ENCODE measurements at places on chromosomes 16 and 17. TPM values are rescaled to one million over a fixed set of nuclear protein-coding genes. Genes with fewer than 3 reads are reported as not detected.
A peak's percentile ranks its signal among the peaks of the same experiment; 100 is the strongest.

GRCh38 chr17:41937970-41938954 is 7.8 kb downstream of the ODAD4 start:
- H3K4me3 ChIP-seq, result no peak overlapping the region
- no peaks in the 10 kb centered on the region for H3K27me3 ChIP-seq
- no peaks in the 10 kb centered on the region for H3K4me1 ChIP-seq

DNA sequence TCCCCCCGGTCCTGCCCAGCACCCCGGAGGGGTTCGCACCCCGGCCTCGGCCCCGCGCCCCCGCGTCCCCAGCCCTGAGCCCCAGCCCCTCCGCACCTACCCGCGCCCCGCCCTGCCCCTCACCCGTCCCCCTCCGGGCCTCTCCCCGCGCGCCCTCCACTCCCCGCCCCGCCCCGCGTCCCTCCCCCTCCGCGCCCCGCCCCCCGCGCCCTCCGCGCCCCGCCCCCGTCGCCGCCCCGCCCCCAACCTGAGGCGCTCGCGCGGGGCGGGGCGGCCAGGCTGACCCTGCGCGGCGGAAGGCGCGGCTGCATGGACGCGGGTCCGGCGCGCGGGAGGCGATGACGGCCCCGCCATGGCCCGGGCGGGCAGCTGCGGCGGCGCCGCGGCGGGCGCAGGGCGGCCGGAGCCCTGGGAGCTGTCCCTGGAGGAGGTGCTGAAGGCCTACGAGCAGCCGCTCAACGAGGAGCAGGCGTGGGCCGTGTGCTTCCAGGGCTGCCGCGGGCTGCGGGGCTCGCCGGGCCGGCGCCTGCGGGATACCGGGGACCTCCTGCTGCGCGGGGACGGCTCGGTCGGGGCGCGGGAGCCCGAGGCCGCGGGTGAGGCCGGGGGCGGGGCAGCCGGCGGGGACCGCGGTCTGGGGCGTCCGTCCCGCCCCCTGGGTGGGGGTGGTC is at the start of gene SPIRE2:
TSS of gene SPIRE2 (plus strand) at position 277 of the 671 bp plus-strand sequence. CDS start at position 353, 76 bp downstream.
- DNase-seq, result peak; percentile 95
- H3K27me3 ChIP-seq, result no peaks in the 10 kb centered on the region
- peaks cover 8% of the 10 kb centered on the region for H3K36me3 ChIP-seq

DNA sequence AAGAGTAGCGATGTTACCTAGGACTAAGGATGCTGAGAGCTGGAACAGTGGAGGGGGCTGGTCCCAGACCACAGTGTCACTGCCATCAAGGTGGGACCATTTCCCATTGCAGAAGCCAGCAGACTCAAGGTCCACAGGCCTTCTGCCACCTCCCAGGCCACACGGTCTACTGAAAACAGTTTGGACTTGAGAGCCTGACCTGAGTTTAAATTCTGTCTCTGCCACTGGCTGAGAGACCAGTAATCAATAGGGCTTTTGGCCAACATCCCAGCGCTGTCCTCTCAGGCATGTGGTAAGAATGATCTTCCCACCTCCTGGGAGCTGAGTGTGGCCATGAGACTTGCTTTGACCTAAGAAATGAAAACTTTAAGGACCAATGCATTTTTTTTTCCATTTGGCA is 331.4 kb upstream of the CDH5 start:
- no peaks in the 10 kb centered on the region for H3K27me3 ChIP-seq
- H3K27ac ChIP-seq, result no peak overlapping the region
- H3K4me1 ChIP-seq, result no peaks in the 10 kb centered on the region
- H3K4me3 ChIP-seq, result no peak overlapping the region
- no peaks in the 10 kb centered on the region for H3K36me3 ChIP-seq

The ITGB3 gene
- 4.6 TPM for polyA plus RNA-seq

The SLC16A6 gene
- not detected for polyA plus RNA-seq

- no peak overlapping the region for H3K4me3 ChIP-seq
- no peak overlapping the region for H3K27ac ChIP-seq
- peaks cover 4% of the 10 kb centered on the region for H3K27me3 ChIP-seq
- DNase-seq, result no peak
These were observed 13.9 kb downstream of the TBKBP1 start for GRCh38 chr17:47707884-47708283.

DNA sequence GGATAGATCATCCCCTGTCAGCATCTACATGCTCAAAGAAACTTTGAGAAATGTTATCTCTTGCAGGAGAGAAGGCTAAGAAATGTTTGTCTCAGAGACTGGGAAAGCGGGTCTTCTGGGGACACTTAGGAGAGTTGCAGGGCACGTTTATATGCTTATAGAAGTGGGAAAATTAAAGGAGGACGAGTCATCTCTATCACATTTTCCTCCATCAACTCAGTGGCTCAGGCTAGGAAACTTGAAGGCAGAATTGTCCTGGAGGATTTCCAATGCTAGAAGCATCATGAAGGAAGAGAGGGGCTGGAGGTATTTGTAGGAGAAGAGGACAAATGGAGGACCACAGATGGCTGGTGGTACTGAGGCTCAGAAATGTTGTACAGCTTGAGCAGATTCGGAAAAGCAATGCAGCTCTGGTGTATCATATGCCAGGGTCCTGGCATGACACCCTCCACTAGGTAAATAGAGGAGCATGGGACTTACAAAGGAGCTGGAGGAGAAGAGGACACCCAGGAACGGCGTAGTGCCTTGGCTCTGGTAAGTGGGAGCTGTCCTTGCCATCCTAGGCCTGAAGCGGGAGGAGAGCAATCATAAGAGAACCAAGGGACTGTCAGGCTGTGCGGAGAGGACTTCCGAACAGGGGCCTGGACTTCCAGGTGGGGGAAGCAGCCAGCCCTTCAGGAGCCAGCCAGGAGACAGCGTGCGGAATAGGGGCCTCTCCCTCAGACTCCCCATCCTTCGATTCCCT is 4.5 kb upstream of the HS3ST3B1 start:
- H3K36me3 ChIP-seq, result no peaks in the 10 kb centered on the region
- H3K4me1 ChIP-seq, result no peaks in the 10 kb centered on the region
- DNase-seq, result no peak
- no peak overlapping the region for H3K4me3 ChIP-seq
- no peak overlapping the region for H3K27ac ChIP-seq

- H3K4me1 ChIP-seq, result peaks cover 5% of the 10 kb centered on the region
- H3K27ac ChIP-seq, result no peak overlapping the region
- H3K4me3 ChIP-seq, result no peak overlapping the region
- H3K36me3 ChIP-seq, result no peaks in the 10 kb centered on the region
These were observed 8.7 kb upstream of the SYNGR2 start for GRCh38 chr17:78159575-78160158.

DNA sequence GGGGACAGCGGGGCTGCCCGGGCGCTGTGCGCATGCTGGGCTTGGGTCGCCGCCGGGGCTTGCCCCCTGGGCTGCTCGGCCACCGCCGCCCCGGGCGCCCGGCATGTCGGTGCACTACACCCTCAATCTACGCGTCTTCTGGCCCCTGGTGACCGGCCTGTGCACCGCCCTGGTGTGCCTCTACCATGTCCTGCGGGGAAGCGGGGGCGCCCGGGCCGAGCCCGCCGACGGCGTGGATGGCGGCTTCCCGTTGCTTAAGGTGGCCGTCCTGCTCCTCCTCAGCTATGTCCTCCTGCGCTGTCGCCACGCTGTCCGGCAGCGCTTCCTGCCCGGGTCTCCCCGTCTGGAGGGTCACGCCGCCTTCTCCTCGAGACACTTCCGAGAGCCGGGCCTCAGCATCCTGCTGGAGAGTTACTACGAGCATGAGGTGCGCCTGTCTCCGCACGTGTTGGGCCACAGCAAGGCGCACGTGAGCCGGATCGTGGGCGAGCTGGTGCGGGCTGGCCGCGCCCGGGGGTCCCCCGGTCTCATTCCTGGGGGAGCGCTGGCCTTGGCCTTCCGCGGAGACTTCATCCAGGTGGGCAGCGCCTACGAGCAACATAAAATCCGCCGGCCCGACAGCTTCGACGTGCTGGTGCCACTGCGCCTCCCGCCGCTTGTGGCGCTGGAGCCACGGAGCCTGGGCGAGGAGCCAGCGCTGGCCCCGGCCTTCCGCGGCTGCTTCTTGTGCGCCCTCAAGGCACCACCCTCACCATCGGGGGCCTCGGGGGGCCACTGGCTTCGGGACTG is 789 bp downstream of the ITPRIPL2 start:
- peaks cover 11% of the 10 kb centered on the region for H3K36me3 ChIP-seq
- peak overlapping the region; percentile 64 for H3K27ac ChIP-seq
- DNase-seq, result peak; percentile 25
- peak overlapping the region; percentile 68 for H3K4me3 ChIP-seq
- H3K4me1 ChIP-seq, result peaks cover 13% of the 10 kb centered on the region
- no peaks in the 10 kb centered on the region for H3K27me3 ChIP-seq

GRCh38 chr16:87828907-87829621 is 40.2 kb downstream of the SLC7A5 start:
- no peaks in the 10 kb centered on the region for H3K27me3 ChIP-seq
- H3K4me1 ChIP-seq, result peaks cover 2% of the 10 kb centered on the region
- no peak for DNase-seq
- H3K36me3 ChIP-seq, result peaks cover 29% of the 10 kb centered on the region

The MYH13 gene
- not detected for polyA plus RNA-seq

DNA sequence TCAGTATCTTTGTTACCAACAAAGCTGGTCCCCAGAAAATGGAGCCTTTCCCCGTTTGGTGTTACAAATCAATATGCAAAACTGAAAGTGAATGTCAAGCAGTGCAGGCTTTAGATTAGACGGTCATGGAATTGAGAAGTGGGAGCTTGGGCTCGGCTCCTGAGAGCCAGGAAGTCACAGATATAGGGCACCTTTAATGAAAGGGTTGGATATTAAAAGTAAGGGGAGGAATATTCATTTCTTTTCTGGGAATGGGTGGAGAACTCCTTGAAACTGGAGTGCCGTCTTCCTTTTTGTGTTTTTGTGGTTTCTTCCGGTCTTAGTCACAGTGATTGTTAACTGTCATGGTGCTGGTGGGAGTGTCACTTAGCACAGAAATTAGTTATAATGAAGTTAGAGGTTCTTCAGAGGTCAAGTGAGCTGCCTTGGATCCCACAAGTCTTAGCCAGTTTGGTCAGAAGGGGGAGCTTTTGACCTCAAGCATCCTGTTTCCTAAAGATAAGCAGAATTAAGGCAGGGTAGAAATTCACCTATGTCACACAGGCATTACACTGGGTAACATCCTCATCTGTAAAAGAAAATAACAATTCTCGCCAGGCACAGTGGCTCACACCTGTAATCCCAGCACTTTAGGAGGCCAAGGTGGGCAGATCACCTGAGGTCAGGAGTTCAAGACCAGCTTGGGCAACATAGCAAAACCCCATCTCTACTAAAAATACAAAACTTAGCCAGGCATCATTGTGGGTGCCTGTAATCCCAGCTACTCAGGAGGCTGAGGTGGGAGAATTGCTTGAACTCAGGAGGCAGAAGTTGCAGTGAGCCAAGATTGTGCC is 9.6 kb upstream of the EIF1 start:
- peaks cover 8% of the 10 kb centered on the region for H3K27me3 ChIP-seq
- no peaks in the 10 kb centered on the region for H3K36me3 ChIP-seq
- H3K4me3 ChIP-seq, result no peak overlapping the region
- DNase-seq, result no peak

GRCh38 chr17:17890773-17891759 is 54.3 kb upstream of the SREBF1 start:
- peak; percentile 71 for DNase-seq
- H3K27me3 ChIP-seq, result no peaks in the 10 kb centered on the region
- no peaks in the 10 kb centered on the region for H3K4me1 ChIP-seq
- peak overlapping the region; percentile 43 for H3K27ac ChIP-seq
- H3K4me3 ChIP-seq, result no peak overlapping the region

The SLC5A10 gene
- polyA plus RNA-seq, result not detected

GRCh38 chr16:84550096-84550495 is 45.6 kb upstream of the MEAK7 start:
- no peaks in the 10 kb centered on the region for H3K36me3 ChIP-seq
- no peaks in the 10 kb centered on the region for H3K27me3 ChIP-seq
- DNase-seq, result no peak
- H3K27ac ChIP-seq, result no peak overlapping the region
- H3K4me3 ChIP-seq, result no peak overlapping the region
- no peaks in the 10 kb centered on the region for H3K4me1 ChIP-seq

DNA sequence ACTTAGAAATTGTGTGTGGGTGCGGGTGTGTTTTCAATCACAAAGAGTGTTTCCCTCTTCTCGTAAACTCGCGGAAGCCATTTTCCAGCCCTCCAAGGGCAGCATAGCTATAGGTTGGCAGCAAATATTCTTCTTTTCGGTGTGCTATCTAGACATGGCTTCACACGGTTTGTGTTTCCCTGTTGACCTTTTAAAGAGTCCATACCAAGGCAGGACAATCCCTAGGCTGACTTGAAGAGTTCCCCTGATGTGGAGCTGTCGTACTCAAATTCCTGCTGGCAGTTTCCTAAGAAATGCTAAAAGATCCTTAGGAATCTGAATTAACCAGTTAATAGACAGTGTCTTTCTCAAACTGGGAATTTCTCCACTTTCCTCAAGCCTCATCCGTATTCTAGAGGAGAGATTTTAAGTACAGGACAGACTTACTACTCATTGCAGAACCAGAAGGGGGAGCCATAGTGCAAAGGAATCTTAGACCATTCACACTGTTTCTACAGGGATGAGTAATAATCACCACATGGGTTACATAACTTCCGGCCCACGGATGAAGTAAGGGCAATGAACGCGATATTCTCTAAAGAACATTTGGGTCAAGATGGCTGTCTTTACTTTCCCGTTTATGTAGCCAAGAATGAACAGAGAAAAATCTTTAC is 288.6 kb upstream of the ELAC2 start:
- DNase-seq, result peak; percentile 60
- H3K27me3 ChIP-seq, result no peaks in the 10 kb centered on the region
- H3K4me1 ChIP-seq, result no peaks in the 10 kb centered on the region
- H3K4me3 ChIP-seq, result peak overlapping the region; percentile 28

The ACSM2B gene
- polyA plus RNA-seq, result not detected

- no peaks in the 10 kb centered on the region for H3K27me3 ChIP-seq
- no peak overlapping the region for H3K4me3 ChIP-seq
- no peaks in the 10 kb centered on the region for H3K36me3 ChIP-seq
These were observed 347.4 kb downstream of the MAF start for GRCh38 chr16:79253100-79253631.

The ATP2A1 gene
- polyA plus RNA-seq, result 3.0 TPM

DNA sequence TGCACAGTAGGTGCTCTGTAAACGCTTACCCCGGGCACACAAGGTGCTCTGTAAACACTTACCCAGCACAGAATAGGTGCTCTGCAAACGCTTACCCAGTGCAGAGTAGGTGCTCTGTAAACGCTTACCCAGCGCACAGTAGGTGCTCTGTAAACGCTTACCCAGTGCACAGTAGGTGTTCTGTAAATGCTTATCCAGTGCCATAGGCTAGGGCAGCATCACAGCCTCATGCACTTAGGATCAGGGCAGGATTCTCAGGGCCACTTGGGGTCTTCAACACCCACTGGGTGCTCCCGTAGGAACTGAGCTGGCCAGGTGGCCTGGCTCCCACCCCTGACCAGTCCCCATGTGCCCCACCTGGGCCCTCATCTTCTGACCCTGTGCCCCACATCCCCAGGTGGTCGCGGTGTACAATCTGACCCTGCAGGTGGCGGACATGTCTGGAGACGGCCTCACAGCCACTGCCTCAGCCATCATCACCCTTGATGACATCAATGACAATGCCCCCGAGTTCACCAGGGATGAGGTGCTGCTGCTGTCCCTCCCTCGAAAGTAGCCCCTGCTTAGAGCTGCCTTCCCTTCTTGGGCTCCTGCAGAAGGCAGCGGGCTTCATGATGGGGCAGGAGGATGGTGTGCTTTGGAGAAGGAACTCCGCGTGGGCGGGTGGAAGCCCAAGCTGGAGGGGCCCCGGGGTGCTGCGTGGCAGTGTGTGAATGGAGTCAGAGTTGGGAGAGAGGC is 13.1 kb downstream of the SLC22A31 start:
- peaks cover 11% of the 10 kb centered on the region for H3K4me1 ChIP-seq
- DNase-seq, result no peak
- no peak overlapping the region for H3K27ac ChIP-seq
